ENCODE measurements at places on chromosomes 12 and 14. TPM values are rescaled to one million over a fixed set of nuclear protein-coding genes. Genes with fewer than 3 reads are reported as not detected.

The TAS2R19 gene
- total RNA-seq: 12.8 TPM

The OR10AD1 gene
- not detected for total RNA-seq

The MUCL1 gene
- total RNA-seq: not detected

The KRT71 gene
- total RNA-seq: not detected

DNA sequence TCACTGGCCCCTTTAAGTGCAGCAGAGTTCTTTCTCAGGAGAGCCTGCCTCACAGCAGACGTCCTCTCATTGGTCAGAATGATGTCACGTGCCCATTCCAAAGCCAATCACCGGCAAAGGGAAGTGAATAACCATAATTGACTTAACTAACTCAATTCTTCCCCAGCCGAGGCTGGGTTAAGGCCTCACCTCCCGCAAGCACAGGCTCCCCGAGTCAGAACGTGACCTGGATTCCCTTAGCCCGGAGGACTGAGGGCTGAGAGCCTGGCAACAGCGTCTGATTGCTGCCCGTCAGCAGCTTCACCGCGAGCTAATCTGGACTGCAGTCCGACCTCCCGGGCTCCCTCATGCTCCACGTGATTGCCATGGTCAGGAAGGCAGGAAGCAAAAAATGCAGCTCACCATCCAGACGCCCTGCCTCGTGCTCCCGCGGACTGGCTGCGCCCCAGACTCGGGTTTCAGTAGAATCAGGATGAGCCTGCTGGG is 92.1 kb upstream of the FZD10 start:
- no peak for DNase-seq

DNA sequence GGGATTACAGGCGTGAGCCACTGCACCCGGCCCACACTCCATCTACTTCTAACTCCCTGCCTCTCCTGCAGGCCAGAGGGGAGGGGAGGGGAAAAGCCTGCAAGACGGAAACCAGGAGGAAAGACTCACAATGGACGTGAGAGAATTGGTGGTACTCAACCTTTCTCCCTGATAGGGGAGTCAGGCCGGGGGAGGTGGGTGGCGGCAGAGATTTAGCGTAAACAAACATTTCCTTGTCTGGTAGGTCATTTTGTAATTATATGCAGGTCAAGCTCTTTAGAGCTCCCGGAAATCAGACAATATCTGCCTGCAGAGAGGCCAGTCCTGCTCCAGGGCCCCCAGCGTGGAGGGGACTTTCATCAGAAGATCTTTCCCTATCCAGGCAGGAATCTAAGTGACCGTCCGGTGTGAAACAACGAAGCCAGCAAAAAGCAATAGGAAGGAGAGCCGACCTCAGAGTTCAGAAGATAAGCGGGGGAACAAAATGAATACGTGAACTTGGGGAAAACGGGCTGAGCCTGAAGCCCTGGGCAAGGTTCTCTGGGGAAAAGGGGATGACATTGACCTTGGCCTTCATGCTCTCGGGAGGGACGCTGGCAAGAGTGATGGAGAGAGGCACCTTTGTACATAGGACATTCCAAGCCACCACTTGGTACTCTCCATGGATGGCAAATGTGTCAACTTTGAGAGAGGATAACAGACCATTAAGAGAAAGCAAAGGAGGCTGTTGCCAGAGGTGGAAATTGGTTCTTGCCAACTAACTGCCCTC is 62.3 kb downstream of the SPRING1 start:
- DNase-seq: no peak

DNA sequence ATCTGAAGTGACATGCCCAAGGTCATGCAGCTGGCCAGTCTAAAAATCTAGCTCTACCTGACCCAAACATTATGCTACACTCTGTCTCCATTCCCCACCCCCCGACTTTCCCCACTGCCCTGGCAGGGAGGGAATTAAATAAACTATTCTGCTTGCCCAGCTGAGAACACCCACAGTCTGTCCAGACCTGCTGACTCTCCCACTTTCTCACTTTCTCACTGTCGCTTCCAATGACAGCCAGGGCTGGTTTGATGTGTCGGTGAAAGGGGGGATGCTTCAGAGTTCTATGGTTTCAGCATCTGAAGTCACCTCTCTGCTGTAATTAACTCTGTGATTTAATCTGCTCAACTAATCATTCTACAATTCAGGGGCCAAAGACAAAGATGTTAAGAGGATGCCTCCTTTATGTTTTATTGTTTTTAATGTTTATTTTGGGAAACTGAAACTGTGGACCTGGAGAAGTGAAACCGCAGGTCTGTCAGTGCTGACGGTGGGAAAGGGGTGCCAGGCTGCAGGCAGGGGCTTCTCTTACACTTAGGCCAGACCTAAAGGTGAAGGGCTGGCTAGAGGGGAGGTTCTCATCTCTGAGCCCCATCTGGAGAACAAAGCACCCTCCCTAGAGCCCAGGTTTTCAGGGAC is 8.1 kb upstream of the MSI1 start:
- no peak for DNase-seq

- DNase-seq: no peak
Observed at GRCh38 chr12:1580526-1580925, 13.9 kb downstream of the FBXL14 start.
